ENCODE measurements at places on chromosomes 4 and X.
A peak's percentile ranks its signal among the peaks of the same experiment; 100 is the strongest.

DNA sequence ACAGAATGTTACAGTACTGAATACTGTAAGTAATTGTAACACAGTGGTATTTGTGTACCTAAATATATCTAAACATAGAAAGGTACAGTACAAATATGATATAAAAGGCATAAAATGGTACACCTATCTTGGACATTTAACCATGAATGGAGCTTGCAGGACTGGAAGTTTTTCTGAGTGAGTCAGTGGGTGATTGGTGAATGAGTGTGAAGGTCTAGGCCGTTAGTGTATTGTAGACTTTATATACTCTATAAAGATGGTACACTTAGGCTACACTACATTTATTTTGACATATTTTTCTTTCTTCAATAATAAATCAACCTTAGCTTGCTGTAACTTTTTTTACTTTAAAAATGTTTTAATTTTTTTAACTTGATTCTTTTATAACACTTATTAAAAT is 422.5 kb upstream of the FSTL5 start:
- no peak for DNase-seq

DNA sequence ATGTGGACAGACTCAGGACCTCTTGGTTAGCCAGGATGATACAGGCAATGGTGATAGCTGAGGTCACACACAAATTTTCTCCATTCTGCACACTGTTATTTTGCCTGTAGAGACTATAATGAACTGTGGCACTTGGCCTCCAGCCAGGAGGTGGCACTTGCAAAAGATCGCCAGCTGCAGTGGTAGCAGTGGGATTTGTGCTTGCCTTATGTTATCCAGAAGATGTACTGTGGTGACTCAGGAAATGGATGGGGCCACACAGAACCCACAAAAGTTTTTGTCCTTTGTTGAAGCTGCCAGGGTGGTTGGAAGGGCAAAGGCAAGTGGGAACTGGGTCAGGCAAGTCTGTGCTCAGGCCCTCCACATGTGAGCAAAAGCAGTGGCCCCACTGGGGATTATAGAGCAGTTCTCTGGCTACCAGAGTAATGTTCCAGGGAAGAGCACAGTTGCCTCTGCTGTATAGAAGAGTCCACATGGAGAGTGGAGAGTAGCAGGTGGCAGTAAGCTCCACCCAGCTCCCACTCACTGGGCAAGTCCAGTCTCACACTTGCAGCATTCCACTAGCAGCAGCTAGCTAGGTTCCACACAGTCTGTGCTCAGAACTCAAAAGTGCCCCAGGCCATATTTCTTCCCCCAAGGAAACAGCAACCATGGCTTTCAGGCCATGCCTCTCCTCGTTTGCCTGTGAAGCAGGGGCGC is 5.9 kb upstream of the C4orf17 start:
- no peak for DNase-seq

GRCh38 chr4:673349-674091 is 556 bp downstream of the ATP5ME start:
- no peak for DNase-seq

- DNase-seq = no peak
Measured at GRCh38 chr4:122701061-122701460, 31.4 kb upstream of the BBS12 start.

- no peak for DNase-seq
Measured at GRCh38 chrX:124369722-124370121, 23.4 kb downstream of the SH2D1A start.

GRCh38 chr4:79578606-79579005 is 170.6 kb upstream of the GK2 start:
- no peak for DNase-seq

- DNase-seq = no peak
Measured at GRCh38 chr4:153310793-153311192, 33.7 kb upstream of the MND1 start.

DNA sequence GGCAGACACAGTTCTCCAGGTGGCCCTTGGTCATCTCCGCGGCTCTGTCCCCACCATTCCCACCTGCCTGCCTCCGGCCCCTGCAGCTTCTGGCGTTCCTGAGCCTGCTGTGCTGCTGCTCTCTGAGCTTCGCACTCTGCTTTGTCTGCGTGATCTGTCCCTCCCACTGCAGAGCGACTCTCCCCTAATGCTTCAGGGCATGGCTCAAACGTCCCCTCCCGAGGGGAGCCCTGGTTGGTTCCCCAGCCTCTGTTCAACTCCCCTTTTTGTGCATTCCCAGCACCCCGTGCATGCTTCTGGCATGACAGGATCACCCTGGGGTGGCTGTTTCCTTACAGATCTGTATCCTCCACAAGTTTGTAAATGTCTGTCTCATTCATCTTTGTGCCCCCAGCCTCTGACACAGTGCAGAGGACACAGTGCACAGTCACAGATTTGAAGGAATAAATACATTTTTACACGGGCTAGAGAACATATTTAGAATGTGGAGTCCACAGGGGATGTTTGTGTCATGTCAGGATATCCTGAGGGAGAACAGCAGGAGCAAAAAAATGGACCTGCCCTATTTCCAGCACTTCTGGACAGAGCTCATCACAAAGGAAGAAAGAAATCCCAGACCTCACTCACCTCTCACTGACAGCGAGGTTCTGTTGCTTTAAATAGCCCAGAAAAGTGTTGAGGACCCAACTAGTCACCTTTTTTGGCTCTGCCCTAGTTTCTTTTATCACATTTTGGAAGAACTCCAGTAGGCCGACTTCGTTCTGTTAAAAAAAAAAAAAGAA is 72.6 kb downstream of the GATB start:
- DNase-seq = no peak

- DNase-seq = no peak
Measured at GRCh38 chr4:74466242-74466641, 21.3 kb downstream of the AREG start.

DNA sequence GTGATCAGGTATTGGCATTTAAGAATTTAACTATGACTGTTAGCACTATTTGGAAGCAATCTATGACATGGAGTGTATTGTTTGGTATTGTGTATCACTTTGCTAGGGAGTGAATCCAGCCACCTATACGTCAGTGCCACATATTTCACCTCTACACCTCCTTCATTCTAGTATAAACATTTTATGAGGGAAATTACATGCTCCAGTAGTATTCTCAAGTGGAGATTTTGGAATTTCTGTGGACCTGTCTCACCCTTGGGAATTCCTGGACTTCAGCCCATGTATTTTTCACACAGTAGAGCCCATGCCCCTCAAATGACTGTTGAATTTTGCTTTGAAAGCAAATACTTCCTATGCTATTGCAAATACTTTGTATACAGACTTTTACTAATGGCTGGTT is 11.3 kb downstream of the BST1 start:
- no peak for DNase-seq

- no peak for DNase-seq
Measured at GRCh38 chr4:118099106-118099505, 64.8 kb downstream of the NDST3 start.

GRCh38 chr4:60129740-60130139 is 1070.4 kb upstream of the ADGRL3 start:
- no peak for DNase-seq

GRCh38 chrX:47743504-47743903 is 84.5 kb upstream of the UXT start:
- DNase-seq = no peak

- DNase-seq = peak; percentile 37
Measured at GRCh38 chrX:101485212-101485949, at the start of gene ARMCX4. Gene ARMCX4, plus strand, starts transcription at chrX:101485456. Its CDS starts 3,134 bp downstream, at chrX:101488590.

- DNase-seq = no peak
Measured at GRCh38 chr4:77880784-77881183, 18.2 kb downstream of the MRPL1 start.

- no peak for DNase-seq
Measured at GRCh38 chr4:150680651-150681050, 98.7 kb downstream of the MAB21L2 start.

GRCh38 chrX:15790769-15791290 is 546 bp downstream of the ZRSR2 start:
- DNase-seq = no peak

GRCh38 chr4:140688711-140689598 is 67.2 kb downstream of the TBC1D9 start:
- no peak for DNase-seq

DNA sequence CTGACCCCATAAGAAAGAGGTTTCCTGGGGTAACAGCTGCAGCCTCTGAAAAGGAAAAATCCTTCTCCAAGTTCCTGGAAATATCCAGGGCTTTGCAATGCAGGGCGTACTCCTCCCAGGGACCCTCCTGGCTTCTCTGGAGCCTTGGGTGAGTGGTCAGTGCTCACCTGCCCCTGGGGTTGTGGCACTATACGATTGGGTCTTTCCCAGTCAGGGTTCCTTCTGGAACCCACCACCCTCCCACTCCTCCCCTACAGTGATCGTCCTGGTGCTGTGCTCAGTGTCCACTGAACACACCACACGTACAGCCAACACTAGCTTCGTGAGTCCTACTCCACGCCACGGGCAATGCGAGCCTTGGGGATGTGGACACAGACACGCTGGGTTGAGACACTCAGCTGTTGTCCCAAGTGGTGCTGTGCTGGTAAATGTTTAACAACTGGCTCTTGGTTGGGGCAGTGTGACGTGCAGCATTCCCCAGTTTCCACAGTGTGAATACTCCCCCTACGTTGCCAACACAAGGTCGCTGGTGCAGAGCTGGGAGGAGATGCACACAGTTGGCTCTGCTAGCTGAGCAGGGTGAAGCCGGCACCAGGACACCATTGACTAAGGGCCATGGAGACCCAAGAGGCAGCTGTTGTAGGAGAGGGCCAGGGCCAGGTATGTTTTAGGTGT is 65.4 kb downstream of the HTRA3 start:
- DNase-seq = no peak

DNA sequence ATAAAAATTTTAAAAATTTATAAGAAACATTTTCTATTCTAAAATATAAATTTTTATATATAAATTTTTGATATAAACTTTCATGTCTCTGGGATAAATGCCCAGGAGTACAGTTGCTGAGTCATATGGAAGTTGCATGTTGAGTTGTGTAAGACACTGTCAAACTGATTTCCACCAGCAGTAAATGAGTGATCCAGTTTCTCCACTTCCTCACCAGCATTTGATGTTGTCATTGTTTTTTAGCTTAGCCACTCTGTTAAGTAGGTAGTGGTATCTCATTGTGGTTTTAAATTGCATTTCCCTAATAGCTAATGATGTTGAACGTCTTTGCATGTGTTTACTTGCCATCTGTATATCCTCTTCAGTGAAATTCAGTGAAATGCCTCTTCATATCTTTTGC is 66.5 kb downstream of the MAMLD1 start:
- no peak for DNase-seq

GRCh38 chrX:109264878-109265277 is 217.0 kb downstream of the GUCY2F start:
- no peak for DNase-seq

DNA sequence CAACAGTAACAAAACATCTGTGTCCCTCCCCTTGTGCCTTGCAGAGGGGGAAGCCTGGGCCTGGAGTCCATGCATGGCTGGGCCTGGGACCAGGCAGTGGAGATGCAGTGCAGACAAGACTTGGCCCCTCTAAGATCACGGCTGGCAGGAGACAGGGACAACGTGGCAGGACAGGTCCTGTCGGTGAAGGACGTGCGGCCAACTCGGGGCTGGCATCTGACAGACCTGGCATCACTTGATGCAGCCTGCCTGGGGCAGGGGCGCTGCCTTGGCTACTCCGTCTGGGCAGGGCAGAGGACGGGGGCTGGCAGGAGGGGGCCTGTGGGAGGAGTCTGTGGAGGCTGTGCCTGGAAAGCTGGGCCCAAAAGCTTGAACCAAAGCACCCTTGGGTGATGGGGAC is 112.1 kb downstream of the CPZ start:
- no peak for DNase-seq

DNA sequence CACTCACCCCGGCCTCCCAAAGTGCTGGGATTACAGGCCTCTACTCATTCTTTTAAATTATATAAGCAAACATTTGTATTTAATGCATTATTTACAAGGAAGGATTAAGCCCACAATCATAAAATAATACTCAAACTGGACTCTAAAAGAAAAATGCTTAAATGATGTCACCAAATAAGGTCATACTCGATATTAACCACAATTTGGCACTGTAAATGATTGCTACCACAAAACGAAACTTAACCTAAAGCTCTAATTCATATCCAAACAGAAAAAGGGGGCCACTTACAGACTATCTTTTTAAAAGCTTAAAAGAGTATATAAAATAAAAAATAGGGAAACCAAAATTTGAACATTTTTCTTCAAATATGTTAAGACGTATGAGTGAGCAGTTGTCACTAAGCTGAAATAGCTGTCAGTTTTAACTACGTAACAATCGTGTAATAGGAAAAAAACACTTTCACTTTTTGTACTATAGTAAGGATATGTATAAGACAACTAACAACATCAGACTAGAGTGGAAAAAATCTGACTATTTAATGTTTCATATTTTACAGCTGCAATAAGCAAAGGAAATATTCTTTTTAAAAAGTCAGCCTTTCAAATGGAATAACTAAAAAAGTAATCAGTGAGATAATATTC is 108.2 kb upstream of the GPR34 start:
- DNase-seq = no peak

DNA sequence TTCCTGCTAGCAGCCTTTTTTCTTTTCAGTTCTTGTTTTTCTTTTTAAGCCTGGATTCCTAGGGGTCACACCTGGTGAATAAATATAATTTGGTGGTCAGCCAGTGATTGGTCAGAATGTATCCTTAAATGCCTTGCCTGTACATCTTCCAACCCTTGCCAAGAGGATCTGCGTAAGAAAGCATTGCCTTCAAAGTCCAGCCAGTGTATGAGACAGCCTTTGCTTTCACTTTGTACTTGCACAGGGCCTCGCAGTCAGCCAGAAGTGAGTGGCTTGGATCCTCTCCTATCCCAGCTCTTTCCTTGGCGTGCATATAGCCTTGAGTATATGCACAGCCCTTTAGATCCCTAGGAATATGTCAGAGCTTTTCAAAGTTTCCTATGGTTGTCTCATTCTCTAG is 22.2 kb downstream of the KANTR start:
- no peak for DNase-seq

GRCh38 chr4:61543976-61544375 is 343.9 kb downstream of the ADGRL3 start:
- no peak for DNase-seq

GRCh38 chr4:123408471-123409084 is 12.0 kb downstream of the SPRY1 start:
- no peak for DNase-seq
